ENCODE measurements at places on chromosomes 2 and 18.

DNA sequence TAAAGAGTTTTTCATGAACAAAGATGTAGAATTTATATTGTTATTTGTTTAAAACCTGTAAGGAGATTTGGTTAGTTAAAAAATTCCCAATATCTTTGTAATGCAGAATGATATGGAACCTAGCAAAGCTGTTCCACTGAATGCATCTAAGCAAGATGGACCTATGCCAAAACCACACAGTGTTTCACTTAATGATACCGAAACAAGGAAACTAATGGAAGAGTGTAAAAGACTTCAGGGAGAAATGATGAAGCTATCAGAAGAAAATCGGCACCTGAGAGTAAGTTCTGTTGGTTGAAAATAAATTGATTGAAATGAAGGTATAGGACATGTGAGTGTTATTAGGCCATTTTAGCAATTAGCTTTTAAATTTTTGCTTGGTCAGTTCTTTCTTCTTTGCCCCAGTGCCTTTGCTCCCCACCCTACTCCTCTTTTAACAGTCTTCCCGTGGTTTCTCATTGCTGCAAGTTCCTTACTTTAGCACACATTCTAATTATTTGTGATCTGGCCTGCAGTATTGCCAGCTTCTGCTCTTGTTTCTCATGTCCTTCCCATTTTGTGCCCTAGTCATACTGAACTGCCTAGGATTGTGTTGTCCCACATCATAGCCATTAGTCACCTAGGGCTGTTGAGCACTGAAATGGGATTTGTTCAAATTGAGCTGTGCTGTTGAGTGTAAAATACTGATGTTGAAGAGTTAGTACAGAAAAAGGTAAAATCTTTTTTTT lies 36.6 kb downstream of the VAPA start:
- no peak for DNase-seq

- DNase-seq: no peak
Measured at GRCh38 chr2:25184254-25184653, 15.9 kb upstream of the POMC start.

GRCh38 chr2:160411167-160411566 lies 82.4 kb downstream of the RBMS1 start:
- no peak for DNase-seq

DNA sequence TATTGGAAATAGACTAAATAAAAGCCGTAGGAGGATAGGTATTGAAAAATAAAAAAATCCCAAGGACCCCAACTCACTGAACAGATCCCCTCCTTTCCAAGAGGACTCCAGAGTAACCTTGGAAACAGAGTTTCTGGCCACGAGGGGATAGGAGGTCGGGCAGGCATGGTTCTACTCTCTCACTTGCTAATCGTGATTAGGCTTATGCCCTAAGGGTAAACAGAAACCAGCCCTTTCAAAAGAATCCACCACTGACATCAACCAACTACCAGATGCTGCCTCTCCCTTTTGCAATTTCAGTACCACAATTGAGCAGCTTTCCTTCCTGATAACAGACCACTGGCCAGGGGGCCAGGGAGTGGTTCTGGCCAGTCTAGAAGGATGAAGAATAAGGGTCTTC lies 477.8 kb downstream of the EIPR1 start:
- no peak for DNase-seq

DNA sequence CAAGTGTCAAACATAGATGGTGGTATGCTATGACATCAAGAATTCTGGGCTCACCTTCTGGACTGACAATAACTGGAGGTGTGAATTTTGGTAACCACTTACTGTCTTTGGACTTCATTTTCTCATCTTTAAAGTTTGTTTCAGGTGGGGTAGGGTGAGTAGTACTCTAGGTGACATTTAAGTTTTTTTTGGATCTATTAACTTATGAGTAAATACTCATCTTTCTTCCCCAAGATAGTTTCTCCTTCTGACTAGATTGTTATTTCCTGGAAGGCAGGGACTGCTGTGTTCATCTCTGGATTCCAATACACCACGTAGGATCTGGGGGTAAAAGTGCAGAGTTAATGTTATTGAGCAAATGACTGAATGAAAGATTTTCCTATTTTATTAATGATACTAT lies 55.9 kb downstream of the ICOS start:
- DNase-seq: no peak

- DNase-seq: peak; percentile 48
Measured at GRCh38 chr2:63056107-63057050, 5.7 kb downstream of the OTX1 start.

- DNase-seq: no peak
Measured at GRCh38 chr2:68052717-68053422, 9.9 kb downstream of the C1D start.

GRCh38 chr18:36440614-36441013 lies 143.1 kb downstream of the FHOD3 start:
- DNase-seq: no peak

All from GM19239 (cell line).